Cardiac fibroblast (primary cell): ENCODE measurements at places on chromosomes 5 and 9.

DNA sequence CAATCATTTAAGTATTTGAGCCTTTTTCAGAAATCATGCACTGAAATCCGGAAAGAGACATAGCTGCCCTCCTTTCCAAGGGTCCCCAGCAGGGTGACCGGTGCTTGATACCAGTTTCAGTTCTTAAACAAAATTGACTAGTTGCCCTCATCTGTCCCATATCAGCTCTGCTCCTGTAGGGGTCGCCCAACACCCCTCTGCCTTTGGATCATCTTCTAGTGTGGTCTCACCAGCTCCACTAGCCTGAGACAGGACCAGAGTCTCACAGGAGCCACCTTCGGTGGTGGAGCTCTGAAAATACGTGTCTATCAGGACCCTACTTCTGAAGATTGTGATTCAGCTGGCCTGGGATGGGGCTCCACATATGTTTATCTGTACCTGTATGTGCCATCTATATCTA, 428.2 kb downstream of the ENC1 start:
- peak; percentile 52 for DNase-seq

- no peak for DNase-seq
Measured at GRCh38 chr9:72923077-72923476, 29.8 kb downstream of the ALDH1A1 start.

DNA sequence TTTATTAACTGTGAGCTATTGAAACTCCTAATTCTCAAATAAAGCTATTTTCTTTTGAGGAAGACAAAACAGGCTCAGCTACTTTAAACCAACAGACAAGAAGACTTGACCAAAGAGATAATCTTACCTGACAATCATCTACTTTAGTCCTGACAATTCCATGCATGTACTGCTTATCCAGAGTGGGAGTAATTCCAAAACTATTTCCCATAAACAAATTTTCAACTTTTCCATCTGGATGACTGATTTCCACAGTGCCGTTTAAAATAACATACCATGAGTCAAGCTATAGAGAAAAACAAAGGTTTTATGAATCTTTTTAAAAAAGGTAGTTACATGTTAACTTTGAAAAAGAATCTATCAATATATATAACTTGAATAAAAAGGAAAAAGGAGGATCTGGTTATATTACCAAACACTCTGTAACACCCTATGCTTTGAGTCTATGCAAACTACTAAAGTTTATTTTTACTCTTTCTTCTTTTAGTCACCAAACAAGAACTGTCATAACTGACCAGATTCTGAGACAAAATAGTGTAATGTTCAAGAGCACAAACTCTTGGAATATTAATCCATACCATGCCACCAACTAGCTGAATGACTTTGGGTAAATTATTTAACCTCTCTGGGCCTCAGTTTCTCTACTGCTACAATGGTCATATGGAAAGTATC, 129.7 kb downstream of the RAPGEF6 start:
- DNase-seq: no peak

GRCh38 chr5:161372682-161373344, 173.7 kb downstream of the GABRB2 start:
- no peak for DNase-seq

GRCh38 chr5:135600971-135601381, 22.2 kb upstream of the CXCL14 start:
- no peak for DNase-seq

GRCh38 chr9:124326378-124326777, 68.6 kb downstream of the NEK6 start:
- no peak for DNase-seq

DNA sequence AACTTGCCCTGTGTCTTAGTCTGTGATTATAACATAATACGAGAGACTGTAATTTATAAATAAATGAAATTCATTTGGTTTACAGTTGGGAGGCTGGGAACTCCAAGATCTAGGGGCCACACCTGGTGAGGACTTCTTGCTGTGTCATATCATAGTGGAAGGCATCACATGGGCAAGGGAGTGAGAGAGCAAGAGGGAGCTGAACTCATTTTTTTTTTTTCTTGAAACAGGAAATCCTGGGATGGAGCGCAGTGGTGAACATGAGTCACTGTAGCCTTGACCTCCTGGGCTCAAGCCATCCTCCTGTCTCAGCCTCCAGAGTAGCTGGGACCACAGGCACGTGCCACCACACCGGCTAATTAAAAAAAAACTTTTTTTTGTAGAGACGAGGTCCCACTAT, 7.2 kb downstream of the MLANA start:
- DNase-seq: no peak
